ENCODE measurements at places on chromosomes 4 and X.

- DNase-seq = no peak
Measured at GRCh38 chrX:140975472-140975871, 26.9 kb upstream of the SPANXB1 start.

DNA sequence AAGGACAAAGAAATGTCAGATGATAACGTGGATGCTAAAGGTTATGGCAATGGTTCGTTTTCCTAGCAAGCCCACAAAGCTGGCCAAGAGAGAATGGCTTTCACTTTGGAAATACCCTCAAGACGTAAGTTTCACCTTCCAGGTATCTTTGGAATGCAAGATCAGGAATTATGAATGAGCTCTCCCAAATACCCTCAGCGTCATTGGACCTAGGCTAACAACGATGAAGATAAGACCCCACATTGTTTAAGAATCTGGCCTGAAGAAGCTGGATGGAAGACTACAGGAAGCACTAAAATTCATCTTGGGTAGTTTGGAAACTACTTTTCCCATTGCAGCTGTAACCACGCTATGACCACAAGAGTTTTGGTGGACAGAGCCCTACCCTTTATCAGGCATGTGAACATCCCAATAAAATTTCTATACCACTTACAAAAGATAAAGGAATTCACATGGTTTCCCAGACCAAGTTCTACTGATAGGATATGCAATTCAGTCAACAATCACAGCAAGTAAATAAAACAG, 111.9 kb downstream of the KDR start:
- DNase-seq = no peak

GRCh38 chr4:78706302-78706701, 69.8 kb upstream of the BMP2K start:
- no peak for DNase-seq

- no peak for DNase-seq
Measured at GRCh38 chr4:139534287-139534950, 21.6 kb downstream of the SETD7 start.

DNA sequence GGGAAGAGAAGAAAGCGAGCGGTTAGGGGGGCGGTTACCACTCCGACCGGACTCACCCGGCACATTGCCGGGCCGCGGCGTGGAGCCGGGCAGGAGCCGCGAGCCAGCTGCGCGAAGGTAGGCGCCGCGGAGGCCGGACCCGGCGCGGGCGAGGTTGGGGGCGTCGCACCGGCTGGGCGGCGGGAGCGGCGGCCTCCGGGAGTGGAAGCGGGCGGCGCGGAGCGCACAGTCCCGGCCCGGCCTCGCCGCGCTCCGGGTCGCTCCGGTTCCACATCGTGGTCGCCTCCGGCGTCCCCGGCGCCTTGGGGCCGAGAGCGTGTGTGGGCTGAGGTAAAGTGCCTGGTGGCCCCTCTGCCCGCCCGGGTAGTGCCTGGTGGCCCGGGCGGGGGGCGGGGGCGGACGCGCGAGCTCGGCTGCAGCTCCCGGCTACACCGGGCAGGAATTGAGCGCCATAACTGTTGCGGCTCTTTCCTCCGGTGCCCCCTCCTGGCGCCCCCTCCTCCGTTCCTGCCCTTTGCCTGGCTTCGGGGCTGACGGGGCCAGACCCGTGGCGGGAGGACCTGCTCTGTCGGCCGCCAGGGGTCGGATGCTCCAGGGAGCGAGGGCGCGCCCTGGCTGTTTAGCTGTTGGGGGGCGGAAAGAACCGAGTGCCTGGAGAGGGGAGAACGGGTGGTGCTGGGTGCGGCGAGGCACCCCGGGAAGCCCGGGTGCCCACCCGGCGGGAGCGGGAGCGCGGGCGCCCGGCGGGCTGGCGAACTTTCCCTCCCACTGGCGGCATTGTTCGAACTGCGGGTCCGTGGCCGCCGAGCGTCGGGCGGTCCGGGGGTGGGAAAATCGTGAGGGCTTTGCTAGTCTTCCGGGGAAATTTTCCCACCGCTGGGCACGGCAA, 626 bp downstream of the JADE3 start:
- no peak for DNase-seq

DNA sequence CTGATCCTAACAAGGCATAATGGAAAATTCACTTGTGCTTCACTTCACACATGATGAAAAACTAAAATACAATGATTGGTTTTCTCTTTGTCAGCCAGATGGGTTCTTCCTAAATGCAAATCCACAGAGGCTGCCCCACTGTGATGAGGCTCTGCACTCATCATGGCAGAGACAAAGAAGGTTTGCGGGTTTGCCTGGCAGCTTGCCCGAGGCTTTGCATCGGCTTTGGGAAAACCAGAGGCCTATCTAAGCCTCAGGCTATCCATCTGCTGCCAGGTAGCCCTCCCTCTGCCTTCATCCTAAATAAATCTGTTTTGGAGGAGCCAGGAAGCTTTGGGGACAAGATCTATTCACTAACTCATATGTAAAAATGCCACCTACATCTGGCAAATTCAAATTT, 244.2 kb downstream of the PACRGL start:
- peak; percentile 27 for DNase-seq

DNA sequence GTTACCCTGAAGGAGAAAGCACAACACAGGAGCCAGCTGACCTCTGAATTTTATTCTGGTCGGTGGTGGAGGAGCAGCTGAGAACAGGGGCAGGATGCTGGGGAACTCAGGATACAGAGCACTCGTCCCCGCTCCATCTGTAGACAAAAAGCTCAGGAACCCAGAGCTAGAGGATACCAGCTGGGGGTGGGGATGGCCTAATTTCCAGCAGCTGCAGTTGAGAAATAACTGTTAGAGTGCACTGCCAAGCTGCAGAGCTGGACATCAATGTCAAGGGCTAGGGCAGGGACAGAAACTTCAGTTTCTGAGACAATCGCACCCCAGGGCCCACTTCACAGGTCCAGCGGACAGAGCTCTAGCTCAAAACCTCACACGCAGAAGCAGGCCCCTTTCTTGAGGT, 122.1 kb upstream of the GUCY1A1 start:
- no peak for DNase-seq

DNA sequence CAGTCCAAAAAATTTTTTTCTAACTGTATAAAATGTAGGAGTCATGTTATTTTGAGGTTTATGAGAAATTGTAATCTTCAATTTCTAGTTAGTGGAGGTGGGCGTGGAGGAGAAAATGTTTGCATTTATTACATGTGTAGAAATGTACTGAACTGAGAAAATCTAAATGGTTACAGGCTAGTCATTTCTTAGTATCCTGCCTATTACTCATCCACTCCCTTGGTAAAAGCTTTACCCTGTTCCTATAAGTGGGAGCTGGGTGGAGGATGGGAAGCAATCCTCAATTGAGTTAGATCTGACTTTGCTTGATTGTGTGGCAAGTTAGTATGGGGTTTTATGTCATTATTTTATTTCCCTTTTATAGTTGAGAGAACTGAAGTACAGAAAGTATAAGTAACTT, 73.8 kb downstream of the POLA1 start:
- DNase-seq = no peak

GRCh38 chrX:71632923-71633657, 14.8 kb upstream of the CXCR3 start:
- DNase-seq = no peak

GRCh38 chrX:41604766-41605543, 83.8 kb upstream of the GPR34 start:
- DNase-seq = no peak

GRCh38 chr4:151362404-151363164, 37.2 kb upstream of the SH3D19 start:
- peak; percentile 9 for DNase-seq

DNA sequence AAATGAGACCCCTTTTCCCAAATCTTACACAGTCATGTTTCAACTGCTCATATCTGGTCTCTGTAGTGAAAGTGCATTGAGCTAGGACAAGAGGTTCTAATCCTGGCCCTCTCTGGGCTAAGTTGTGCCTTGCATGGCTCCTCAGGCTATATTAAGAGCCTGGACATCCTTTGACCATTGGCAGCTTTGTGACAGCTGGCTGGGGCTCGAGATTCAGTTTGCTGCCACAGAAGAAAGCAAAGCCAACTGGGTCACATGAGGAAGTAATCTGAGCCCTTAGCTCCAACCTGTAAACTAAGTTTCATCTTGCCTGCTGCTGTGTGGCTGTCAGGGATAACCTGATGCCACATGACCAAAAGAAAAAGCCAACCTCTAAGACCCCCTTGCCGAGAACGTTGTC, 51.8 kb upstream of the JADE1 start:
- no peak for DNase-seq

DNA sequence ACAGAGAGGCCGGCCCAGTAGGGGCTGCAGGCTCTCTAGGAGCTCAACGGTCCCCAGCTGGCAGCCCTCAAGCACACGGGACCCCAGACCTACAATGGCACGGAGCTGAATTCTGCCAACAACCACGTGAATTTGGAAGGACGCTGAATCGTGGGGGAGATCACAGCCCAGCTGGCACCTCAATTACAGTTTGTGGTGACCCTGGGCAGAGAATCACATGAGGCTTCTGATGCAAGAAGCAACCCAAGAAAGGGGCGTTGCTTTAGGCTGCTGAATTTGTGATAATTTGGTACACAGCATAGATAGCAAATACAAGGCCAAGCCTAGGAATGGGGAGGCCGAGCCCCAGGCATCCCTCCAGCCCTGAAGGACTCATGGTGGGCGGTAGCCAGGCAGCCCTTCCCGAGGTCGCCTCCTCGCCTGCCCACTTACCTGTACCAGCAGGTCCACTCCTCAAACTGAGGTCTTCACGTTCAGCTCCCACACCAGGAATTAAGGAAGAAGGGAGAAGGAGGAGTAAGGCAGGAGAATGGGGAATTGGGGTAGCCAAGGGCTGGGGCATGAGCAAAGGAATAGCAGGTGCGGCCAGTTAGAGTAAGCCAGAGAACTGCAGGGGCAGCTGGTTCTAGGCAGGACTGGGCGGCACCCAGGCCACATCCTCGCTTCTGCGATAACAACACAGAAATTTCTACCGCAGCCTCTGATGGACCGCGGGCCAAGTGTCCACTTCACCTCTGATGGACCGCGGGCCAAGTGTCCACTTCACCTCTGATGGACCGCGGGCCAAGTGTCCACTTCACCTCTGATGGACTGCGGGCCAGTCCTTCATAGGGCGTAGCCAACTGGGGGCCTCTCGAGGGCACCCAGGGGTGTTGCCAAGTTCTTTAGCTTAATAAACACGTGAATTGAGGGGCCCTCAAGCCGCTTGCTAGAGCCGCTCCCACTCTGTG, 23.4 kb upstream of the HTRA3 start:
- DNase-seq = no peak

DNA sequence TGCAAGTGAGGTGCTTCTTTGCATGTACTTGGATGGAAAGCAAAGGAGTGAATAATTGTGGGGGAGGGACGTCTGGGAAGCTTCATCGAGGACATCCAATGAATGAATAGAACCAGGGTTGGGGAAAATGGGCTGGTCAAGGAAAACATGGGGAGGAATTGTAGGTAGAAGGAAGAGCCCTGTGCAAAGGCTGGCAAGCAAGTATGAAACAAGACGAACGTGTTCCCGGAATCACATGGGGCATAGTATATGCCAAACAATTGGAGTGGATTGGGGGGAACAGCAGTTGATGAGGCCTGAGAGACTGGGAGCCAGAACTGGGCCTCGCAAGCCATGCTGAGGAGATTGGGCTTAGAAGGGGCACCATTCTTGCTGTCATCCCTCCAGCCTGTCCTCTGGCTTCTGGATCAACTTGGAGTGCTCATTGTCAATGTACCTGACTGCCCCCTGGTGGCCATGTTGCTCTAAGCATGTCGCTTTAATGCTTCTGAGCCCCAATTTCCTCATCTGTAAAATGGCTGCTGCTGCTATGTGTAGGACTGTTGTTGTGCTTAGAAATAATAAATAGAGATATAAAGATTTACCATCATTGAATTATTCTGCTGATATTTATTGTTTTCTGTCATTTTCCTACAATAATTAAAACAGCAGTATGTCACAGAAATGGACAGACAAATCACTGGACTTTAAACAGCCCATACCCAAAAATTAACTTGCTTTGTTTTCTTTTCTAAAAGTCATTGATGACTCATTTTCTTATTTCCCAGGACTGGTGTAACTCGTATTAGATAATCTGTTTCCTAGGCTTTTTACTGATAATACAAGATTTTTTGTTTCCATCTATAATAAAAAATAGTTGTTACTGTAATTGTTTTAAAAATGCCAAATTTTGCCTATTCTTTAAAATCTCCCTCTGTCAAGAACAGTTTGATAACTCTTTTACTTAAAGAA, 66.4 kb downstream of the JADE3 start:
- DNase-seq = peak; percentile 10

DNA sequence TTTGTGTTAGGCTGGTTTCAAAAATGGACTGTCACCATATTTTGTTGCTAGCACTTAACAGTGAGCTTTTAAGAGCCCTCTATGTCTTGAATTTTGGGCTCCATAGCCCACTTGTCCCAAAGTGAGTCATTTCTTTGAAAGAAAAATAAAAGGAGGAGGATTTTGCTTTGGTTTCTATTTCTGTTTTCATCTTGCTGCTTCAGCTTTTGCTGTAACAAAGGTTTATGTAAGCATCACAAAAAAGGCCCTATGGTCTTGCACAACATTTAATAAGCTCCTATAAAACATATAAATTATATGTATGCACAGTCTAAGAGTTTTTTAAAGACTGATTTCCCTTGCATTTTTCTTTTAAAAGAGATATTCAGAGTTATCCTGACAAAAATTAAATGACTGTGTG, 105.2 kb downstream of the PHOX2B start:
- no peak for DNase-seq

DNA sequence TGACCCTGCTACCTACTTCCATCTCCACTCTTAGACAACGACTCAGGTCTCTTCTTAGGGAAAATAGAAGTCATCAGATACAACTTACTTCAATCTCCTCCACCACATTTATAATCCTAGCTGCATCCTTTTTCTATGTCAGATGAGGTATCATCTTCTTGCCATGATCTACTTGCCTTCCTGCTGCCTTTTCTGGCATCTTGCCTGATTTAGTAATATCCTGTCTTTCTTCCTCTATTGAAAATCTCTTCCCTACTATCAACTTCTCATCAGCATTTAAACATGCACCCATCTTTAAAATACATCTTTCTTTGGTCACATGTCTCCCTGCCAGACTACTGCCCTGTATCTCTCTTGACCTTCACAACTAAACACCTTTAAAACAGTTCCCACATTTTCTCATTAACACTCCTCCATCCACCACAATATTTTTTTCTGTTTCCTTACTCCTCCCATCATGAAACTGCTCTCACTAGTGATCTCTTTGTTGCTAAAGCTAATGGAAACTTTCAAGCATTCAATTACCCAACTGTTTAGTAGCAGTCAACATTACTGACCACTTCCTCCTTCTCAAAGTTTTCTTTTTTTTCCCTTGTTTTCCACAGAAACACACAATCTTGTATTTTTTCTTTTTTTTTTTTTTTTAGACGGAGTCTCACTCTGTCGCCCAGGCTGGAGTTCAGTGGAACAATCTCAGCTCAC, 100.8 kb upstream of the CXorf66 start:
- no peak for DNase-seq

DNA sequence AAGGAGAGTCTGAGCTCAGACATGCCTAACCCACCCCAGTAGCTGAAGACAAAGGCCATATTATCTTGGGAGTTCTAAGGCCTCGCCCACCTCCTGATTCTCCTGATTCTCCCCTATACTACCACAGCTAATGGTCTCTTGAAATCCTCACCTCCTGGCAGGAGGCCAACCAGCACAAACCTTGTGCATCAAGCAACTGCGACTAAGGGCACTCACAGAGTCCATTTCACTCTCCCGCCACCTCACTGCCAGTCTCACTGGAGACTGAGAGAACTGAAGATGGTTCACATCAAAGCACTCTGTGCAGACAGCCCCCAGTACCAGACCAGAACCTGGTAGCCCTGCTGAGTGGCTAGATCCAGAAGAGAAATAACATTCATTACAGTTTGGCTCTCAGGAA, 102.1 kb upstream of the KLF8 start:
- no peak for DNase-seq

GRCh38 chr4:70992391-70992881, 1.0 kb upstream of the DCK start:
- DNase-seq = no peak
